ENCODE measurements at places on chromosomes 11 and 22.

- no peak for DNase-seq
These were observed 15.5 kb downstream of the RELT start for GRCh38 chr11:73391665-73392064.

GRCh38 chr11:116442238-116442752 lies 330.5 kb downstream of the BUD13 start:
- no peak for DNase-seq

DNA sequence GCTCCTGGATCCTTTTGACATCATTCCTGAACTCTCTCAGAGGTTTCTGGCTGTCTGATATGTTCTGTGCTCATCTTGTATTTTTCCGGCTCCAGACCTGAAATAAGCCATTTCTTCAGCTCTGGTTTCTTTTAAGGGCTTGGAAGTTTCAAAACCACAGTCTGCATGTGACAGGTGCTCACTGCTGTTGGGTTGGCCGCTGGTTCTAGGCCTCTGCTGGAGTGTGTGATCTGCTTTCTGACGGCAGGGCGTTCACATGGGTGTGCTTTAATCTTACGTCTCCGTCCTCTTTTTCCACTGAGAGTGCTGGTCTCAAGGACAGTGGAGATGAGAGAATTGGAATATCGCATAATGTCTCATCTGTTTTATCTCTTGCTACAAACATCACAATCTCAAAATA lies 10.3 kb downstream of the ZBED4 start:
- DNase-seq: no peak

GRCh38 chr11:102473543-102473942 lies 21.0 kb upstream of the TMEM123 start:
- DNase-seq: no peak

DNA sequence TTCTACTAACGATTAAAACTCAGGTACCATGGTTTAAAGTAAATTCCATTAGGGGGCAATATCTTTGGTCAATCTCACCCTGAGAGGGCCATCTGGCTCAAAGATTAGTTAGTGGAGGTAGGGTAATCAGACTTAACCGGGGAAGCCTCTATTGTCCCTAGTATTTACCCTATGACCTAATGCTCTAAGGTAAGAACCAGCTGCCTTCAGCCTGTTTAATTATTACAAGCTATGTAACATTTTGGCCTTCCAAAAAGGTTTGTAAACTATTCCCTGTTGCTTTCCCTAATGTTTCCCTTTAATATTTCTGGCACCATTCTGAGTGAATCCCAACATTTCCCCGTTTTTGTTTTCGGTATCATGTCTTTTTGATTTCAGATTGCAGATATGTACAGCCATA lies 15.1 kb upstream of the GLYATL1 start:
- no peak for DNase-seq

- no peak for DNase-seq
These were observed 5.4 kb upstream of the IGLL5 start for GRCh38 chr22:22882033-22882717.

DNA sequence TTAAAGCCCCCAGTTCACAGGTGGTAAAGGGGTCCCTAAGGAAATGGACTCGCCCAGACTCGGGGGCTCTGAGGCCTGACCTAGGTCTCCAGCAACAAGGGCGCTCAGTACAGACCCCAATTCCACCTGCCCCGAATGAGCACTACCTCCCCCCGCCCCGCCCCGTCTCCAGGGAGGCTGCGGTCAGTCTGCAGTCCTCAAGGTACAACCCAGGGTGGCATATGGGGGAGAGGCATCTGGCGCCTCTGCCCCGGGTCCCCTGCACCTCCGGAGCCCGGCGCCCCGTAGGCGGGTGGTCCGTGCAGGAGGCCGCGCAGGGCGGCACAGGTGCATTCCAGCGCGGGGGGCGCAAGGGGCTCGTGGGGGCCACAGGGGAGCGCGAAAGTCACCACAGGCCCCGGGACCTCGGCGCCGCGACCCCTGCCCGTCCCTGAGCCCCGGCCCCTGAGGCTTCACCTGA lies 361 bp downstream of the CTSD start:
- no peak for DNase-seq

DNA sequence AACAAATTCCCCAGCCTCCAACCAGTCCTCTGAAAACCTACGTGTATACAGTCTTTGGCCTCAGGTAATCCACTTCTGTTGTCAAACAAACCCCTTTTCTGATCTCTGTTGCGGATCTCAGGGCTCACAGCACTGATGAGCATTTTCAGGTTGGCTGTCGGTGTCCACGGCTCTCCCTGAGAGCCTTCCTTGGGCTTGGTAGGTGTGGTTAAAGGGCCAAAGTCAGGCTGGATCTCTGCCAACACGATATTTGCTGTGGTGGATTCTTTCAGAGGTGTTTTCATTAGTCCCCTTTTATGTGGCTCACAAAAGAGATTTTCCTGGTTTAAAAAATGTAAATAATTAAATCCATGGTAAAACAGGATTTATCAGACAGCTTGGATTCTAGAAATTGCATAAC lies 2.9 kb downstream of the E2F8 start:
- peak; percentile 55 for DNase-seq

GRCh38 chr11:11966826-11967668 lies 41.4 kb downstream of the DKK3 start:
- DNase-seq: peak; percentile 67

Measured in SW480 (cell line).